NCI-H2029 (cell line): ENCODE measurements at places on chromosomes 12 and 14.

DNA sequence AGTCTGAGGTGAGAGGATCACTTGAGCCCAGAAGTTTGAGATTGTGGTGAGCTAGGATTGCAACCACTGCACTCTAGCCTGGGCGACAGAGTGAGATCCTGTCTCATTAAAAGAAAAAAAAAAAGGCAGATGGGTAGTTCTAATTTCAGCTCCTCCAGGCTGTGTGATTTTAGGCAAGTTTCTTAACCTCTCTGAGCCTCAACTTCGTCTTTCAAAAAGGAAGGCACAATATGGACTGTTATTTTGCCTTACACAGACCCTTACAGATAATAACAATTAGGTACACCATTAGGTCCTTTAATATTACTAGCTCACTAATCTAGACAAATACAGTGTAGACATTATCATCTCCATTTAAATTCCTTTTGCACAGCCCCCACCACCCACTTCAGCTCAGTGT lies 4.8 kb upstream of the CCDC177 start:
- DNase-seq: no peak

GRCh38 chr12:108126990-108127501 lies 2.0 kb upstream of the WSCD2 start:
- DNase-seq: no peak

DNA sequence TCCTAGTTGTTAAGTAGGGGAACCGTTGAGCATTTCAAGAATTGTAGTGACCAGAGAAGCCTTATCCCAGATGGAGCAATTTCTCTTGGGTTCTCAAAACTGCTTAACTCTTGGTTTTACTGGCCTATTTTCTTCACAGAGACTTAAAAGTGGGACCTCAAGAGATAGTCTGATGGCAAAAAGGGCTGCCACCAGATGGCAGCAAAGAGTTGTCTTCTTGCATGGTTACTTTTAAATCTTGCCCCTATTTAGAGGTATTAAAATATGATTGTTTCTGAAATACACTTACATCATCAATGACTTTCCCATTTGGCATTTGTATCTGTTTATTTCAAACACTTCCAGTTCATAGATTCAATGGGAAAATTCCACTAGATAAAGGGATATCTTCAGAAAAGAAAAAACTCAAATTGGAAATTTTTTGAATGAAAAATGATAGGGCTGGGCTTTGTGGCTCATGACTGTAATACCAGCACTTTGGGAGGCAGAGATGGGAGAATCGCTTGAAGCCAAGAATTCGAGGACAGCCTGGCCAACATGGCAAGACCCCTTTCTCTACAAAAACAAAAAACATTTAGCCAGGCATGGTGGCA lies 69.9 kb upstream of the CNTN1 start:
- DNase-seq: no peak

GRCh38 chr12:29565727-29566126 lies 68.2 kb upstream of the OVCH1 start:
- DNase-seq: peak; percentile 41

DNA sequence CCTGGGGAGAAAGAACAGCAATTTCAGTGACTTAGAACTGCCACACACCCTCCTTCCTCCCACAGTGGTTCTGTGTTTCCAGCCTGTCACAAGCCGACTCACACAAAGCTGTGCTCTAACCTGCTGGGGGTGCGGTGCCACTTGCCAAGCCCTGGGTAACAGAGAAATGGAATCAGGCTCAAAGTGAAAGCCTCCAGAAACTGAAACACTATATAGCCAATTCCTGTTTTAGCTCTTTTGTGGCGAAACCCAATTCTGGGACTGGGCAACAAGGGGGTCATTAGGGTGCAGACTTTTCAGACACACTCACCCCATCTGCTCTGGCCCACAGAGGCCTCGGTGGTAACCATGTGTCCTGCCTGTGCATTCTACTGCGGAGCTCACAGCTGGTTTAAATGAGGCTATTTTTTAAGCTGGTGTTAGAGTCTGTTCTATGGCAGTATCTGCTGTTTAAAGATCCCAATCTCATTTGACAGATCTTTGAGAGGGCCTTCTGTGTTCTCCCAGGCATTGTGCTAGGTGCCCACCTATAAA lies 15.2 kb upstream of the ACTR6 start:
- DNase-seq: no peak

GRCh38 chr12:50440288-50440687 lies 39.6 kb downstream of the LARP4 start:
- no peak for DNase-seq

GRCh38 chr12:14873440-14874185 lies 12.0 kb downstream of the MGP start:
- no peak for DNase-seq

GRCh38 chr12:66708704-66709456 lies 30.0 kb upstream of the GRIP1 start:
- no peak for DNase-seq

DNA sequence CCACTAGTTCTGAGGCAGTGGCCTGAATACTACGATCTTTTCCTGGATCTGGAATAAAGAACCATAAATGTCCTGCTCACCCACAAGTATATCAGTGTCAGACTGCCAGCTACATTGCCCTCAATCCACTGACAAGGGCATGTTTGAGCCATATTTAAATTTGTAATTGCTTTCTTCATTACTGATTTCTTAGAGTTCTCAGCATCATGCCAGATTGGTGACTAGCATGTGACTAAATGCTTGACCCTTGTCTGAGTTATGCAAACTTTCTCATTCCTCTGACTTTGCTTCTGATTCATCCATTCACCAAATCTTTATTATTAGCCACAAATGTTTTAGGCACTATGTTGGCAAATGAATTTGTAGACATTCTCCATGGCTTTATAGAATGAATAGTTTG lies 143.6 kb upstream of the SLC16A7 start:
- DNase-seq: no peak

DNA sequence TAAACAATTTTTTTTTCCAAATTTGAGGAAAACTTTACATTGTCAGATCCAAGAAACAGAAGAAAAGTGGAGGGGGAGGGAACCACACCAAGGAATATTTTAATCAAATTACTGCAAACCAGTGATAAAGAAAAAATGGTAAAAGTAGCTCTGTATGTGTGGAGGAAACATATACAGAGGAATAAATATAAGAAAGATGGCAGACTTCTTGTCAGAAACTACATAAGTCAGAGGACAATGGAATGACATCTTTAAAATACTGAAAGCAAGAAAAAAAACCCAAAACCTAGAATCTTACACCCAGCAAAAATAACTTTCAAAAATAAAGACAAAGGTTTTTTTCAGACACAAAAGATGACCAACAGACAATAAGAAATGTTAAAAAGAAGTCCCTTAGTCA lies 10.2 kb upstream of the LLPH start:
- DNase-seq: no peak

DNA sequence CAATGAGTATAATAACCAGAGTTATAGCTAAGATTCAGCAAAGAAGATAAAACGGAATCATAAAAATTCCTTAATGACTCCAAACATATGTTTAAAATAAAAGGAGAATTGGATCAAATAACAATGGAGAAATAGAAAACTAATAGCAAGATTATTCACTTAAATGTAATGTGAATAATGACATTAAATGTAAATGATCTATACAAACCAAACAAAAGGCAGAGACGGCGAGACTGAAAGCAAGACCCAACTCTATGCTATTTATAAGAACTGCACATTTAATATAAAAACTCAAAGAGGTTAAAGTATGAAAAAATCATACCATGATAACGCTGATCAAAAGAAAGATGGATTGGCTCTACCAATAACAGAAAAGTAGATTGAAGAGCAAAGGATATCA lies 3.9 kb upstream of the TSHR start:
- DNase-seq: no peak
